ENCODE measurements at places on chromosomes 12 and 14.

DNA sequence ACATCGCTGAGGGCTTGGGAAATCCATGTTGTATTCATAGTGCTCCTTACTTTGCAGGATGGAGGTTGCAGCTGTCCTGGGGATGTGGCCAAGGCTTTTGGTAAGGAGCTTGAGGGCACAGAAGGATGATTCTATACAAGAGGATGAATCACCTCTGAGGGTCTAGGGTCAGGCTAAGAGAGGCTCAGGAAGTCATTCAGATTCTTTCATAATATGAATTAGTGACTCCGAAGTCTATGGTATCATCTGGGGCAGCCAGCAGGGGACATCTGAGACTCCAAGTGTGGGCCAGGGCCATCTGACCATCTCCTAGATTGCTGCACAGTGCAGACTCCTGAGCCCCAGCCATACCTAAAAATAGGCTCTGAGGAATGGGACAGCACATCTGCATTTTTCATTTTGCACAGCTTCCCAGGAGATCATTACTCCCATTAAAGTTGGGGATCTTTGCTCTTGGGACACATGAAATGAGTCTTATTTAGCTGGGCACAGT, 4.8 kb downstream of the GMPR2 start:
- H3K27me3 ChIP-seq: no peaks in the 10 kb centered on the region
- H3K27ac ChIP-seq: no peak overlapping the region
- H3K4me3 ChIP-seq: no peak overlapping the region
- DNase-seq: no peak

GRCh38 chr12:24922090-24922489, 26.8 kb downstream of the BCAT1 start:
- no peaks in the 10 kb centered on the region for H3K4me1 ChIP-seq
- no peaks in the 10 kb centered on the region for H3K27me3 ChIP-seq
- DNase-seq: no peak
- no peak overlapping the region for H3K27ac ChIP-seq

- H3K4me3 ChIP-seq: no peak overlapping the region
- no peaks in the 10 kb centered on the region for H3K27me3 ChIP-seq
- H3K4me1 ChIP-seq: no peaks in the 10 kb centered on the region
- DNase-seq: no peak
- no peaks in the 10 kb centered on the region for H3K36me3 ChIP-seq
- no peak overlapping the region for H3K27ac ChIP-seq
Observed at GRCh38 chr12:66921151-66921550, 242.3 kb upstream of the GRIP1 start.

GRCh38 chr12:113326775-113327395, 8.0 kb downstream of the SLC8B1 start:
- H3K4me1 ChIP-seq: peaks cover 16% of the 10 kb centered on the region
- no peak overlapping the region for H3K27ac ChIP-seq
- H3K36me3 ChIP-seq: peaks cover 63% of the 10 kb centered on the region
- no peak overlapping the region for H3K4me3 ChIP-seq

DNA sequence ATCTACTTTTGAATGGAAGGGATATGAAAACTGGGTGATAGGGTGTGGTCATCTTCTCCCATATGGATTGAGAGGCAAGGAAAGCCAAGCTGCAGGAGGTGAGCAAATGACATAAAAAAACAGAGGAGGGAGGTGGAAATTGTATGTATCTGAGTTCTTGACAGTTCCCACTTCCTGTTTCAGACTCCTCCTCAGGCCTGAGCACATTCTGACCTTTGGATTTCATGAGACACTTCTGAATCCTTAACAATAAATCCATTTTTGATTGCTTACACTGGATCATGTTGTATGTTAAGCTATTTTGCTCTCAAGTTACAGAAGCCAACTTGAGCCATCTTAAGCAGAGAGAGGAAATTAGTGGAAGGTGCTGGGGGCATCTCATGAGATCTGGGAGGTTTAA, 11.6 kb upstream of the SRSF5 start:
- no peaks in the 10 kb centered on the region for H3K27me3 ChIP-seq
- no peak for DNase-seq
- H3K4me3 ChIP-seq: no peak overlapping the region
- H3K36me3 ChIP-seq: no peaks in the 10 kb centered on the region
- no peak overlapping the region for H3K27ac ChIP-seq
- H3K4me1 ChIP-seq: peaks cover 10% of the 10 kb centered on the region

DNA sequence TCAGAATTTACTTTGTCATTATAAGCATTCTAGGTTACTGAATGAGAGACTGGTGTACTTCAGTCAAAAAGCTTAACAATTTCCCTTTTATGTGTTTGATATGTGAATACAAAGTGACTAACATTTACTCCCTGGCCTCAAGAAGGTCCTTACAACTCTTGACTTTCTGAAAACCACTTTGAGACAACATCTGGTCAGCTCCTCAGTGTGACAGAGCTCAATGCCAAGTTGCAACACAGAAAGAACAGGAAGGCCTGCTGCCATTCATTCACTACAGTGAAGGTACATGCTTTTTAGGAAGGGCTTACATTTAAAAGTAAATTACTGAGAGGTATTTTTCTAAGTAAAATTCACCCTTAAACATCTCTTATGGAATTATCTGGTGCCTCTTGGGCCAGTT, 2.3 kb upstream of the NAA30 start:
- H3K4me3 ChIP-seq: no peak overlapping the region
- no peaks in the 10 kb centered on the region for H3K27me3 ChIP-seq
- peaks cover 19% of the 10 kb centered on the region for H3K4me1 ChIP-seq
- H3K36me3 ChIP-seq: no peaks in the 10 kb centered on the region
- H3K27ac ChIP-seq: no peak overlapping the region

- no peaks in the 10 kb centered on the region for H3K27me3 ChIP-seq
- DNase-seq: no peak
- H3K4me1 ChIP-seq: no peaks in the 10 kb centered on the region
- H3K27ac ChIP-seq: no peak overlapping the region
Observed at GRCh38 chr12:125639826-125640225, 574.6 kb downstream of the AACS start.

DNA sequence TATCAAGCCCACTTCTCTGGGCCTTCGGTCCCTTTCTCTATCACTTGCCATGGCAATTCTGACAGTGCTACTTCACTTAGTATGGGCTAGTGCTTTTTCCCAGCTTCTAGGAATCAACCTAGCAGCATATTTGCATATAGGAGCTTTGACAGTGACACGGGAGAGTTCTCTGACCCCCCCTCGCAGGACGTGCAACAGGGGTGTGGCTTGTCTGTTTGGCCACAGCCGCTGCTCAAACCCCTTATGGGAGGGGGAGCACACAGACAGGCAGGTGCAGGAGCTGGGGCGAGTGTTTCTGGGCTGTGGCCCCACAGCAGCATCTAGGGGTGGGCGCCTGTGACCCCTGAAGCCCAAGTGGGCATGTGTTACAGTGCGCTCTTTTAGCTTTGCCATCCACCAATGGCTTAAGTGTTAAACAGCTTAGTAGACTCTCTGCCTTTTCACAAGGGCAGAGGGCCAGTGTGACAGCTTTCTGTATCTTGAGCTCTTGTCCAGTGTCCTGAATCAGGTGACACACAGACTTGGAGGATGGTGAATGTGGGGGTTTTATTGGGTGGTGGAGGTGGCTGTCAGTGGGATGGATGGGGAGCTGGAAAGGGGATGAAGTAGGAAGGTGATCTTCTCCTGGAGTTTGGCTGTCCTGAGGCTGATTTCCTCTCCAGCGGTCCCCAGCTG, 229.3 kb downstream of the PCNX1 start:
- peaks cover 6% of the 10 kb centered on the region for H3K4me1 ChIP-seq
- H3K27ac ChIP-seq: no peak overlapping the region
- no peak overlapping the region for H3K4me3 ChIP-seq
- H3K27me3 ChIP-seq: no peaks in the 10 kb centered on the region
- no peak for DNase-seq
- H3K36me3 ChIP-seq: no peaks in the 10 kb centered on the region

DNA sequence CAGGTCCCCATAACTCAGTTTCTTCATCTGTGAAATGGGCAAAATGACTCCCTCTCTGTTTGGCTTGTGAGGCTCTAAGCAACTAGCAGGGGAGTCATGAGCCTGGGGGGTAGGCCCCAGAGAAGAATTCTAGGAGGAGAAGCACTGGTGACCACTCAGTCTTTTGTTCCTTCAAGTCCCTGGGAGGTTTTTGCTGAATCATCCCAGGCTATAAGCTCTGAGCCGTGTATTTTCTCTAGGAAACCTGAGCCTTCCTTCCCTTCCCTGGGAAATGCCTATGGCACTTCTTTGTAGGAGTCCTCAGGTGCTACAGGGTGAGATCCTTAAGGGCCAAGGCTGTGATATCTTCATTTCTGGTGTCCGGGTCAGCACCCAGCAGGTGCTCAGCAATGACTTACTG, 4.5 kb downstream of the RPH3A start:
- H3K36me3 ChIP-seq: no peaks in the 10 kb centered on the region
- H3K27ac ChIP-seq: no peak overlapping the region
- H3K4me3 ChIP-seq: no peak overlapping the region
- H3K4me1 ChIP-seq: no peaks in the 10 kb centered on the region

- no peaks in the 10 kb centered on the region for H3K4me1 ChIP-seq
- DNase-seq: no peak
- no peak overlapping the region for H3K4me3 ChIP-seq
- no peaks in the 10 kb centered on the region for H3K36me3 ChIP-seq
- no peaks in the 10 kb centered on the region for H3K27me3 ChIP-seq
Observed at GRCh38 chr12:503111-503761, 43.5 kb downstream of the B4GALNT3 start.

DNA sequence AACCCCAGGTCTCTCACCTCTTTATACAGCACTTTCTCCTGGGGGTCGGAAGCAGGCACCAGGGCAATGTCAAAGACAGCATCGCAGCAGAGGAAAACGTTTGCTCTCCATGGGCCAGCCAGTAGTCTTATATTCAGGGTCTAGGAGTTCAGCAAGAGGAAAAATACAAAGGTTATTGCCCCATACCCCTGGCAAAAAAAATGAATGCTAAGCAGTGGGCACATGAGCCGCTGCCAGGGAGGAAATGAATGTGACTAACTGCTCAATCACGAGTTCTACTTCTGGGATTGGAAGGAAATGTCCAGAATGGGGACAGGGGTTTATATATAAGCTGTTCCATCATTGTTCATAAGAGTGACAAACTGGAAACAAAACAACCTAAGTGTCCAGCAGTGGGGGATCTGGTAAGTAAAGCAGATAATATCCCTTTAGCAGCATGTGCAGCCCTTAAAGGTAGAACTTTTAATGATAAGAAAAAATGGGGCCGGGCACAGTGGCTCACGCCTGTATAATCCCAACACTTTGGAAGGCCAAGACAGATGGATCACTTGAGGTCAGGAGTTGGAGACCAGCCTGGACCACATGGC, 53.8 kb downstream of the PHETA1 start:
- DNase-seq: no peak
- H3K4me3 ChIP-seq: no peak overlapping the region
- H3K27ac ChIP-seq: no peak overlapping the region
- H3K27me3 ChIP-seq: no peaks in the 10 kb centered on the region
- peaks cover 5% of the 10 kb centered on the region for H3K4me1 ChIP-seq
- no peaks in the 10 kb centered on the region for H3K36me3 ChIP-seq

DNA sequence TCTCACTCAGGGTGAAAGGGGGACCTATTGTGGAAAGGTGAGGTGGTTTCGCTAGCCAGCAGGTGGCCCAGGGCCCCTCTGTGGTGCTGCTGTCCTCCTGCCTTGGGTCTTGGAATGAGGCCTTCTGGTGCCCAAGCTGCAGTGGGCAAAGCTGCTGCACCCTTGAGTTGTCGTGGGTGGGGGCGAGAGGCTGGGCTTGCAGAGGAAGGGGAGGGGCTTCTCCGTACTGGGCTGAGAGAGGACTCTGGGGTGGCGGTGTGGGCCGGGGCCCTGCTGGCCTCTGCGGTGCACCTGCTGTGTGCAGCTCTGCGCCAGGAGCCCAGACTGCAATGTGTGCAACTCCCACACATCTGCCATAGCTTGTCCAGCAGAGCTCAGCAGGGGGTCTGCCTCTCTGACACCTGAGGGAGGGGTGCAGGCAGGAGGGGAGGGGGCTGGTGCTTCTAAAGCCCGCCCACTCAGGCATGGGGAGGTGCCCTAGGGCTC, 145.8 kb downstream of the KIF26A start:
- H3K36me3 ChIP-seq: no peaks in the 10 kb centered on the region
- no peak overlapping the region for H3K4me3 ChIP-seq
- H3K27me3 ChIP-seq: no peaks in the 10 kb centered on the region
- no peak for DNase-seq
- no peaks in the 10 kb centered on the region for H3K4me1 ChIP-seq

DNA sequence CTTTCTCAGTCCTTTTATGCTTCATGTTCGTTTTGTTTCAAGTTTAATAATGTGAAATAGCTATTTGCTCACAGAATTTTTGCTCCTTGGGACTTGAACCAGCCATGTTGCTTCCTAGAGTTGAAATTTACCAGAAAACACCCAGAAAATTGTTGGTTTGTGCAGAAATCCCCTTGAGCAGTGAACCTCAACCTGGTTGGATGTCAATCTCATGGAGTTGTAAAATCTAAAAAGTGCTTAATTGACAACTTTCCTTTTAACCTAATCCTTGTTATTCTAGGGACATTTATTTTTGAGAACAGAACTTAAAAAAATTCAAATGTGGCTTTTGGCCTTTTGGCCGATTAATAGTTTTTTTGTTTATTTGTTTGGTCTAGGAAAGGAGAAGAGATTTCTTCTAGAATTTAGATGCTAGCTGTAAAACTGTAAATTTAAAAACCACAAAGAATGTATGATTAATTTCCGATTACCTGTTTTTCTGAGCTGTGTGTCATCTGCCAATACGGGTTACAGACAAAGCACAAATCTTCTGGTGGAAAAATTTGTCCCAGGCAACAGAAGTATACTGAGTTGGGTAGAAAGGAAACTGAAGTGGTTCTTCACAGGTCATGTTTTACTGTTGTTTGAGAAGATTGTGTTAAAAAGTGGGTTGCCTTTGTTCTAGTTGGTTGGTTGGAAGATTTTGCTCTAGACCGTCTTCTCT, 154.4 kb downstream of the FUT8 start:
- H3K27ac ChIP-seq: no peak overlapping the region
- H3K4me1 ChIP-seq: no peaks in the 10 kb centered on the region
- no peaks in the 10 kb centered on the region for H3K27me3 ChIP-seq
- no peak overlapping the region for H3K4me3 ChIP-seq
